Panc1 (cell line): ENCODE measurements at places on chromosomes 5 and 9. TPM values are rescaled to one million over a fixed set of nuclear protein-coding genes. Genes with fewer than 3 reads are reported as not detected.

FST gene
- 0.51 TPM for total RNA-seq

TAF11L10 gene
- not detected for total RNA-seq

EIF4E1B gene
- total RNA-seq = not detected

ARSB gene
- 18.1 TPM for total RNA-seq

IRX4 gene
- total RNA-seq = 0.18 TPM

LRRTM2 gene
- total RNA-seq = not detected

DNA sequence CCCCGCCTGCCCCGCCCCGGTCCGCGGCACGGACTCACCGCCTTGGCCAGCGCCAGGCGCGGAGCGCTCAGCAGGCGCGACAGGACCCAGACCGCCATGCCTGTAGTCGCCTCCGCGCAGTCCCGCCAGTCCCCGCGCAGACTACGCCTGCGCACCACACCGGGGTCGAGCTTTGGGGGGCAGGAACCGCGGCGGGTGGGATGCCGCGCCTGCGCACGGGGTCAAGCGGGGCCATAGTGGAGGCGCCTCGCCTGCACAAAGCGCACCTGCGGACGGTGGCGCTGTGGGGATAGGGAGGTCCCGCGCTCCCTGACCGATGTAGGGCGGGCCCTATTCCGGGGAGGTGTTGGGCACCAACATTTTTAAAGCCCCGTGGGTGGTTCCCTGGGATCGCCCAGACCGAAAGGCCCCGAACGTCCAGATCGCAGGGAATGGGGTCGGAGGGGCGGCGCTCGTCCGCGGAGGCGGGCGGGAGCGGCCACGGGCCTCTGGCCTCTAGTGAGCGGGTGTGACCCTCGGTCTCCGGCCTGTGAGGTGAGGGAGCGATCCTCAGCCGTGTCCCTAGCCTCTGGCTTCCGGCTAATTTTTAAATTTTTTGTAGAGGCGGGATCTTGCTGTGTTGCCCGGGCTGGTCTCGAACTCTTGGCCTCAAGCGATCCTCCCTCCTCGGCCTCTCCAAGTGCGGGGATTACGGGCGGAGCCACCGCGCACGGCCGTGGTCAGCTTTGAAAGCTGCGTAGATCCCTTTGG lies 70.8 kb upstream of the LPCAT1 start:
- H3K36me3 ChIP-seq = no peaks in the 10 kb centered on the region
- peak overlapping the region; percentile 83 for H3K4me3 ChIP-seq
- H3K27me3 ChIP-seq = no peaks in the 10 kb centered on the region
- H3K27ac ChIP-seq = peak overlapping the region; percentile 95
- no peaks in the 10 kb centered on the region; the same call in 1 of the 2 replicates for H3K4me1 ChIP-seq

GRCh38 chr5:59562756-59563389 lies 330.7 kb downstream of the PDE4D start:
- H3K36me3 ChIP-seq = no peaks in the 10 kb centered on the region
- DNase-seq = no peak
- H3K4me3 ChIP-seq = no peak overlapping the region
- H3K4me1 ChIP-seq = no peaks in the 10 kb centered on the region

- H3K27ac ChIP-seq = no peak overlapping the region
- DNase-seq = no peak
- no peak overlapping the region for H3K4me3 ChIP-seq
- H3K27me3 ChIP-seq = no peaks in the 10 kb centered on the region
- H3K36me3 ChIP-seq = no peaks in the 10 kb centered on the region
- peaks cover 4% of the 10 kb centered on the region; the same call in 1 of the 2 replicates for H3K4me1 ChIP-seq
Observed at GRCh38 chr9:127154390-127155191, 32.2 kb upstream of the ANGPTL2 start.

DNA sequence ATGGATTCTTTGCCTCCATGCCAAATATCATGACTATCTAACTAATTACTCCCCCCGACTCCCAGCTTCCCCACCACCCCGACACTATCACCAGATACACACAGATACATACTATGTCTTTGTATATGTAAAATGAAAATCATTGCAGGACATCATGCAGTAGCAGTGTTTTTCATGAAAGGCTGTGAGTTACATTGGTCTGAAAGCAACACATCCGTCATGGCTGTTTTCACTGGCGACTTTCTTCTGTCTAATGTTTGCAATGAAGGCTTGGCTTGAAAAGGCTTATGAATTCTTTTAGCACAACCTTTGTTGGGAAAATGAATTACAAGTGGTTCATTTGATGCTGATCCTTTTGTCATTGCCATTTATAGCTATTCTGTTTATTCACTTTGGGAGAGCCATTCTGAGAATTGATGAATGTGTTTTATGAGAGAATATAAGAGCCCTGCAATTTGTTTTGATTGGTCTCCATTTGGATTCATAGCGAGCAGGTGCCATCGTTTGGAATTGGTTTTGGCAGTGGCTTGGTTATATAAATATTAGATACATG lies 103.4 kb downstream of the PIP5K1B start:
- no peaks in the 10 kb centered on the region for H3K4me1 ChIP-seq
- no peaks in the 10 kb centered on the region for H3K36me3 ChIP-seq

- no peaks in the 10 kb centered on the region for H3K36me3 ChIP-seq
- no peaks in the 10 kb centered on the region for H3K4me1 ChIP-seq
- H3K4me3 ChIP-seq = no peak overlapping the region
- H3K27ac ChIP-seq = no peak overlapping the region
Observed at GRCh38 chr5:112308608-112309007, 110.5 kb downstream of the EPB41L4A start.

DNA sequence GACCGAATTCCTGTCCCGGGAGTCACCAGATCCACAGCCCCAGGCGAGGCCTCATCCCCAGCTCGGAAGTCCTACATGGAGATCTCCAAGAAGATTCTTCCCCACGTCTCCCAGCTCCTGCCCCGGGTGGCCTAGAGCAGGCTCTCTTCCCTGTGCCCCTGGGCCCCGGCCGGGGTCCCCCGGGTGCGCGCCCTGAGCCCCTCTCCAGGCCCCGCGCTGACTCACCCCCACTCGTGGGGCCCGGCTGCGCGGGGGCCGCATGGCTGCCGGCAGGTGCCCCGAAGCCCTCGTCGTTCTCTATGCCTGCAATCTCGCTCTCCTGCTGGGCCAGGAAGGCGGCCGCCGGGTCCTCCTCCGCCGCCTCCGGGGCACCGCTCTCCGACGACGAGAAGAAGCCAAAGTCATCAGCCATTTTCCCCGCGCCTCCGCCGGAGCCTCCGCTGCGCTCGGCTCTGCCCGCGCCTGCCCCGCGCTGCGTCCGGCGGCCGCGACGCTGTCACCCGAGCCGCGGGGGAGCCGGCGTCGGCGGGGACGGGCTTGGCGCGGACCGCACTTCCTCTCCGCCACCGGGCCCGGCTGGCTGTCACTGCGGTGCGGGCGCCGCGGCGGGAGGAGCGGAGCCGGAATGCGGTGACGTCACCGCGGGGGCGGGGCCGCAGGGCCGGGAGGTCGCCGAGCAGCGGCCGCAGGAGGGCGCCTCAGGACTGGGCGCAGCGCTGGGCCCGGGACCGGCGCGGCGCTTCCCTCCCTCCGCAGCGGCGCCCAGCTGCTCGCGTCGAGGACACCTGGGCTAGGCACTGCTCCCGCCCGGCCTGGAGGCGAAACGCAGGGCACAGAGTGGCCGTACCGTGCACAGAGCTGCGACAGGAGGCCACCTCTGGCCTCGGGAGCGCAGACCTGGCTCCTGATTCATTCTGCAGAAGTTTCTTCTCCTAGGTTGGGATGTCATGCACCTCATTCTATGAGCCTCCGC lies at the start of gene CLTB:
Gene CLTB (minus strand): TSS at position 588 of the 973 bp plus-strand sequence. CDS start 176 bp downstream, at position 412.
- no peak for DNase-seq
- H3K4me3 ChIP-seq = peak within 1 kb of the TSS; percentile 86
- H3K36me3 ChIP-seq = no peaks in the 10 kb centered on the region
- H3K27me3 ChIP-seq = no peaks in the 10 kb centered on the region
- H3K27ac ChIP-seq = peak within 1 kb of the TSS; percentile 81
- H3K4me1 ChIP-seq = peaks cover 16% of the 10 kb centered on the region; the same call in 1 of the 2 replicates

DNA sequence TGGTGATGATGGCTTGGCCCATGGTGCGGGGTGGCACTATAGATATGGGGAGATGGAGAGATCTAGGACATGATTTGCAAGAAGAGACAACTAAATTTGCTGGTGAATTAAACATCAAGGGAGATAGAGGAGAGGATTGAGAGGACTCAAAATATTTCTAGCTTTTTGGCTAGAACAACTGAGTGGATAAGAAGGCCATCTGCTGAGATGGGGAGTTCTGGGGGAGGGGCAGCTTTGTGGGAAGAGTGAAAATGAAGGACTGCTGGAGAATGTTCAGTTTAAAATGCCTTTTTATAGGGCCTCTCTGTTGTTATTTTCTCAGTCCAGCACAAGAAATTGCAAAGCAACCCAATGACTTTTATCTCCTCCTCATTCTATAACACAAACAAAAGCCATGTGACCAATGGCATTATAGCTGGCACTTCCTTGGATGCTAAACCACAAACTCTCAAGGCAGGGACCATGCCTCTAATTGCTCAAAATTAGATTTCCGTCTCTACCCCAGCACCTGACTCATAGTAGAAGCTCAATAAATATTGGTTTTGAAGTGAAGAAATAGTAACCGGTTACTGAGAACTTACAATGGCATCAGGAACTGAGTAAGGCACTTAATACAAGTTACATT lies 29.8 kb downstream of the JAKMIP2 start:
- no peak overlapping the region for H3K27ac ChIP-seq
- H3K4me3 ChIP-seq = no peak overlapping the region
- H3K36me3 ChIP-seq = no peaks in the 10 kb centered on the region
- no peaks in the 10 kb centered on the region for H3K27me3 ChIP-seq
- no peak for DNase-seq

GRCh38 chr5:112232667-112233066 lies 186.4 kb downstream of the EPB41L4A start:
- H3K4me3 ChIP-seq = no peak overlapping the region
- no peaks in the 10 kb centered on the region for H3K36me3 ChIP-seq
- H3K4me1 ChIP-seq = no peaks in the 10 kb centered on the region
- no peaks in the 10 kb centered on the region for H3K27me3 ChIP-seq
- DNase-seq = no peak
- no peak overlapping the region for H3K27ac ChIP-seq

DNA sequence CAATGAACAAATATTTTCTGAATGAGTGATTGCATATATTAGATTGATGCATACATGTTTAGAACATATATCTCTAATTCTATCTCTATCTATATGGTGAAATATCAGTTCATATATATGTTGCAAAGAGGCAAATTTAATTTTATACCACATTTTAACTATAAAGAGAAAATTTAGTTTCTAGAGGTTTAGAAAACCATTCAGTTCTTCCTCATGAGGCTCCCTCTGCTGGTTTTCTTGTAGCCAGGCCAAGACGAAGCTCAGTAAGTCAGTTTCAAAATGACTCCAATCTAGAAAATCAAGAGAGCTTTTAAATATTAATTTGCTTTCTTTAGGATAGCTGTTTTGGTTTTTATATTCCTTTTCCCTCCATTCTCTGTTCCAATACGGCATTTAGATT lies 312.1 kb downstream of the TMEM232 start:
- H3K4me1 ChIP-seq = no peaks in the 10 kb centered on the region
- no peak overlapping the region for H3K27ac ChIP-seq
- no peaks in the 10 kb centered on the region for H3K36me3 ChIP-seq
- H3K4me3 ChIP-seq = no peak overlapping the region
- no peak for DNase-seq

GRCh38 chr5:36692791-36693763 lies 86.7 kb downstream of the SLC1A3 start:
- no peaks in the 10 kb centered on the region; the same call in 1 of the 2 replicates for H3K27me3 ChIP-seq
- H3K36me3 ChIP-seq = no peaks in the 10 kb centered on the region
- no peak overlapping the region for H3K27ac ChIP-seq
- peaks cover 4% of the 10 kb centered on the region; the same call in 1 of the 2 replicates for H3K4me1 ChIP-seq

DNA sequence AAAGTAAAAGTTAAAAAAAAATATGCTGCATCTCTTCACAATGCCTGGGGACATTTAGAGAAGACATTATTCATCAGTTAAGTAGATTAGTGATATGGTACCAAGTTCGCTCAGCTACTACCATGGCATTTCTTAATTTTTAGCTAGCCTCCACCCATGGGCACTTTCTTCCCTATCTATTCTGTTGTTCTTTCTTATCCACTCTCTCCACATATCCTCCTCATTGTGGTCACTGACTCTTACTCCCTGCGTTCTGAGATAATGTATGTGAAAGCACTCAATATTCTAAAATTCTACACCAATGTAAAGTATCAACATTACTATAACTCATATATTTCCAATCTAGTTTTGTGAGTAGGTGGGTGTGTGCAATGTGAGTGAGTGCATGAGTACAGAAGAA lies 609.7 kb upstream of the DAB2 start:
- no peak overlapping the region for H3K27ac ChIP-seq
- no peak for DNase-seq

DNA sequence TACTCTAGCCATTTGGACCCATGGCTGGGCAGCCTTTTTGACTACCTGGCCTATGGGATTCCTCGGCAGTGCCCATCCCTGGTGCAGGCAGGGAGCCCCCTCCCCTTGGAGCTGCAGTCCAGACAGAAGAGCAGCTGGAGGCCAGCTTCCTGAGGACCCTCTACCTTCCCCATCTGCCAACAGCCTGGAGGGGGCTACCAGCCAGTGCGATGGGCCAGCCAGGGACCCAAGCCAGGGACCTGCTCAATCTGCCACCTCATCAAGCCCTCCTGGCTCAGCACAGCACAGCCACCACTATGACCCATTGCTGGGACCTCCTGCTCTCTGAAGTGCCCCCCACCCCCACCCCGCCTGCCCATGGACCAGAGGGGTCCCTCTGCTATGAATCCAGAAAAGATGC lies 22.6 kb upstream of the TDRD7 start:
- DNase-seq = no peak
- no peak overlapping the region for H3K27ac ChIP-seq
- H3K36me3 ChIP-seq = no peaks in the 10 kb centered on the region
- no peaks in the 10 kb centered on the region for H3K27me3 ChIP-seq
- no peak overlapping the region for H3K4me3 ChIP-seq

DNA sequence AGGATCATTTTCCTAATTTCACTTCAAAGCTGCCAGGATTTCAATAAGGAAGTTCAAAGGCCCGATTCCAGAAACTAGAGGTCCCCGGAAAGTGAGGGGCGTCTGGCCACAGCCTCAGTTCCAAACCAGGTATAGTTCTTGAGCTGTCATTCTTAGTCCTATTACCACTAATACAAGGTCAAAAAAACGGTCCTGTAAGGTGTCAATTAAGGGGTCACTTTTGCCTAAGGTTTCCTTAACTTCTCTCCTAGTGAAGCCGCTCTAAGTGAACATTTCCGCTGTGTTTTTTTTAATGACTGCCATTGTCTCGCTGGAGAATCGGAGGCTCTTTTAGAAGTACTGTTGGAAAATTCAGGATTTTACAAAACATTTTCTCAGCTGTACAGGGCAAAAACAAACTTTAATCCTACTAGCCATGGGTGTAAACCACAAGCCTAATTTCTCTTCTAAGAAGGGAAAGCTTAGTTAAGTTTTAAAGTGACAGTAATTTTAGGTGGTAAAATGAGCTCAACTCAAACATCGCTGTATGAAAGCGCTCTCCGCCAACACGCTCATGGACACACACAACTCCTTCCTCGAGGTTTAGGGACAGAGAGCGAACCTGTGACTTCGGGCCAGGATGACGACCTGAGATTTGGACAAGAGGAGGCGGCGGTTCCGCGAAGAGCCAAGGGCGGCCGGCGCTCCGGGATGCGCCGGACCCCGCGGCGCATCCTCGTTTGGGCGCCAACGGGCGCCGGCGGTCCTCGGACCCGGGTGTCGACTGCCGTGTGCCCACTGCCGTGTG lies 76.7 kb upstream of the IFNE start:
- peaks cover 42% of the 10 kb centered on the region for H3K4me1 ChIP-seq
- no peaks in the 10 kb centered on the region for H3K27me3 ChIP-seq
- no peak for DNase-seq
- peak overlapping the region; percentile 74 for H3K4me3 ChIP-seq
